Activated CD8-positive, alpha-beta T cell treated with anti-CD3 and anti-CD28 coated beads for 36 hours (primary cell): ENCODE measurements at places on chromosomes 6 and 20.

GRCh38 chr20:22248051-22248667 lies 336.2 kb downstream of the FOXA2 start:
- peak; percentile 3 for DNase-seq

GRCh38 chr6:40779409-40779808 lies 192.2 kb upstream of the LRFN2 start:
- DNase-seq, result no peak

GRCh38 chr20:35578469-35578868 lies 36.6 kb downstream of the ERGIC3 start:
- DNase-seq, result no peak

DNA sequence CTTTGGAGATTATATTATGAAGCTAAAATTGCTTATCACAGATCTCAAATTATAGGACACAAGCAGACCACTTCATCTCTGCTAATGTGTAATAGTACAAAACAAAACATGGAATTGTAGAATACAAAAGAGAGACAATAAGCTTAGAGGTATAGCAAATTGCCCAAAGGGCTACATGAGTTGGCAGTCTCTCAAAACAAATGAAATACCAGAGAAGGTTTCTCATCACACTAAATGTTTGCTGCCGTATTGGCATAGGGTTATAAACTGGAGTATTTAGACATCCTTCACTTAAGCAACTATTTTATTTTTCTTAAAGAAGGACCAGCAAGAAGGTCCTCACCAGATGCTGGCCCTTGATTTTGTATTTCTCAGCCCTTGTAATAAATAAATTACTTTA lies 5.9 kb upstream of the EYA4 start:
- no peak for DNase-seq

- DNase-seq, result no peak
These were observed 86.3 kb downstream of the SOX4 start for GRCh38 chr6:21679761-21680265.
